ENCODE measurements at places on chromosomes 5 and 9.
A peak's percentile ranks its signal among the peaks of the same experiment; 100 is the strongest.

- DNase-seq, result no peak
These were observed 730.6 kb upstream of the ZNF608 start for GRCh38 chr5:125476901-125477585.

DNA sequence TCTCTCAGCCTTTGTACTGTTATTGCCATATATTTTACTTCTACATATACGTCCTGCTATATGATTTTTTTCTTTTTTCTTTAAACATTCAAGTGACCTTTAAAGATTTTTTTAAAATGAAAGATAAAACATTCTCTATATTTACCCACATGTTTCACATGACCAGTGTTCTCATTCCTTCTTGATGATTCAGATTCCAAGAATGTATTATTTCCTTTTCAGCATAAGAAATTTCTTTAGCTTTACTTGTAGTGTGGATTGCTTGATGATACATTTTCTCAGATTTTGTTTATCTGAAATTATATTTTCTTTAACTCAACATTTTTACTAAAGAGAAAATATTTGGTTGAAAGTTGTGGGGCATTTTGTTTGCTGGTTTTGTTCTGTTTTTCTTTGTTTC, 792.1 kb downstream of the BRINP1 start:
- no peak for DNase-seq

DNA sequence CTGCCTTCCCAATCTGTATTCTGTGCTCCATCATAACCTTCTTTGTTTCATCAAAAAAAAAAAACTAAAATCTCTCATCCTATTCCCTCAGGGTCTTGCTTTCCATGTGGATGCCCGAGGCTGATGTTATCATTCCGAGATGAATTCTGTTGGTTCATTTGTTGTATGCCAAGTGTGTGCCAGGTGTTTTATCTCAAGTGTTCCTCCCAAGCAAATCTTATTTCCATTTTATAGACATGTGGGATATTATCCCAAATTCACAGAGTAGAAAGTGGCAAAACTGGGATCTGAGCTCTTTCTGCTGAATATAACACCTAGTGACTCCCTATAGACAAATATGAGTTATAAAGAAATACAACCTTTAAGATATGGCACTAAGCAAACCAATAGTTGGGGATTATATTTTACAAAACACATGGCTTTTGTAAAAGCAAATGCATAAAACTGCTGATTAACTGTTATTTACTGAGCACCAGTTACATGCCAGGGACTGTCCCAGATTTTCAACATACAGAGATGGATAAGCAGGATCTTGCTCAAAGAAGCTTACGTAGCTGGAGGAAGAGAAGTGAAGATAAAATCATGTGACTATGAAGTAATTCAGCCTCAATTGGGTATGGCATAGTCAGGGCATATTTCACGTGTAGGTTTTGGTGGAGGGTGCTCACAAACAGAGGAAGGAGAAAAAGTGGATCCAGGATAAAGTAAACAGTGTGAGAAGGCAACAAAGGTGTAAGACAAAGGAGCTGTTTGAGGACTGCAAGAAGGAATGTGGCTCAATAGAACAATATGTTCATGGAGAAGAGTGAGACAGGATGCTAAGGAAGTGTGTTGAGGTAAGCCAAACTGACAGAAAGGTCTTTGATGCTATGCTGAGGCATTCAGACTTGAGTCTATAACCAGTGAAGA, 143.3 kb upstream of the ADAMTSL1 start:
- DNase-seq, result no peak

GRCh38 chr9:33924978-33925797, 108.2 kb downstream of the UBE2R2 start:
- peak; percentile 76 for DNase-seq

- no peak for DNase-seq
These were observed 114.8 kb downstream of the VAV2 start for GRCh38 chr9:133877327-133877726.

- no peak for DNase-seq
These were observed 3.9 kb downstream of the BNC2 start for GRCh38 chr9:16866587-16866986.

DNA sequence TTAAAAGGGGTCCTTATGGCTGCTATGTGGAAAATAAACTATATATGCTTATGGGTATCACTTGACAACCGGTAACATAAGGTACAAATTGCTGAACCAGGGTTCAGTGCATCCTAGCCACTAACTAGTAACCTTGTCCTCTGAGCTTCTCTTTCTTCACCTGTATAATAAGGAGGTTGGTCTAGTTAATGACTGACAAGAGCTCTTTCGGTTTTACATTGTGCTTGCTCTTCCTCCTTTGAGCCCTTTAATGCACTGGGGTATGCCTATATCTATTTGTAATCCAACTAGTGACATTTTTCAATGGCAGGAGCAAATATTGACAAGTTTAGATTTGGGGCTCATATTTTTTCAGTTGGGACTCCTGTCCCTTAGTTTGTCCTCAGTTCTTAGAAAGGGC, 66.1 kb downstream of the NPR3 start:
- DNase-seq, result no peak

GRCh38 chr5:7565559-7565958, 169.6 kb downstream of the ADCY2 start:
- no peak for DNase-seq

DNA sequence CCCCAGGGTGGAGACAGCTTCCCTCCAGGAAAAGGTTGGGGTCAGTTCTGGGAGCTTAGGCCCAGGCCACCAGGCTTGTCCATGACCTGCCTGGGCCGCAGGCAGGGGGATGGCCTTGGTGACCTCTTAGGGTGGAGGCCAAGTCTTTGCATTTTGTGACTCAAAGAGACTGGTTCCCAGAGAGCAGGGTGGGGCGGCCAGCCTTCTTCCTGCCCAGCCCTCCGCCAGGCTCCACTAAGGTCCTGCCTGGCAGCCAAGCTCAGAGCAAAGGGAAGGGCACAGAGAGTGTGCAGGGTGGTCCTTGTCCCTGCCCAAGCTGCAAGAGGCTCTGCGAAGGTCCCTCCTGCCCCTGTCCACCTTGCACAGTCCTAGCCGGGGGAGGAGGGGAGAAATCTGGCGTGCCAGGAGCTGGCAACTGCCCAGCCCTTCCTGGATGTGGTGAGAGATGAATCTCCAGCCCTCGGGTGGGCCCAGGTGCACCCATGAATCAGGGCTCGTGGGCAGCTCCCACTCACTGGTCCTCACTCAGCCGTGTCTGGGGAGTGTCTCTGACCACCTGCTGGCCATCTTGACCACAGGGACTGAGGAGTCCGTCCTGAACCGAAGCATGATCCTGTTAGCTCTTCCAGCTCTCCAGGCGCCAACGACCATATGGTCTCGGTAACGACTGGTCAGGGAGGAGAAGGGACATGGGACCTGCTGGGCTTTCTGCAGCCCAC, 2.3 kb upstream of the PTGDS start:
- no peak for DNase-seq

DNA sequence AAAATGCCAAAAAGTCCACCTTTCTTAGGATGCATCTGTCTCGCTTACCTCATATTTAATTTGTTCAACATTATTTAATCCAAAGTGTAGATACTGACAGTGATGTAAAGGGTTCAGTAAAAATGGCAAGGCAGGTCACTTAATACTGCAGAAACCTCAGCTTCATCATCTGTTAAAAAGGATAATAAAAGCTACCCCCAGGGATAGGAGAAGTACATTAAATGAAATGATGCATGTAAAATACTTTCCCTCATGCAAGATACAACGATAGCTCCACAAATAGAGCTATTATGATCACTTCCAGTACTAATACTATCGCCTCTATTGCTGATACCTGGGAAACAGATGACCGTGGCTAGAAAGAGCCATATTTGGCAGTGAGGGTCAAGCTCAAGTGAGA, 82.9 kb downstream of the SLC1A1 start:
- no peak for DNase-seq

- DNase-seq, result no peak
These were observed 80.4 kb downstream of the LHFPL2 start for GRCh38 chr5:78568212-78568611.

DNA sequence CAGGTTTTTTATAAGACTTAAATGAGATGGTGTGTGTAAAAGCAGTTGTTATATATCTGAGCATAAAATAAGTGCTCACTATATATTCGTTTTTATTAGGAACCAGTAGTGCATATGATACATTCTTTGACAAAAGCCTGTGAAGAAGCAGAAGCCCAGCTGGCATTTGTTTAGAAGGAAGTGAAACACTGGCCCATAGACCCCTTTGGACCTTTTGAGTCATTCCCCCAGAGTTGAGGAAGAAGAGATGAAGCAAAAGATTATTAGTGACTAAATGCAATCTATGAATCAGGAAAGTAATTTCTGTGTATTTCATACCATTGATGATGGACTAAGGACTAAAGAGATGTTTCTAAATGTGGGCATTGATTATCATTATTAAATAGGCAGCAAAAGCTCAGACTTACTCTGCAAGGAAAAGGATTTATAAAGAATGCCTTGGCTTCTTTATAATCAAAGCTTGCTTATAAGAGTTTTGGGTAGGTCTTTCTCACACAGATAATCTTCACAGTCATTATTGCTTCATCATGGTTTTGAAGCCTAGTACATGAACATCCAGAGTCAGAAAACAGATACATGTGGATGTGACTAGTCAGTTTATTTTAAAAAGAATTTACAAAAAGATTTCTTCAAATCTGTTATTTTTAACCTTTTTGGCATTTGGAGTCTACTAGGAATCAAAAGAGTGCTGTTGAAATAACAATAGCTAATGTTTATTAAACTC, 16.9 kb upstream of the FER start:
- DNase-seq, result no peak

DNA sequence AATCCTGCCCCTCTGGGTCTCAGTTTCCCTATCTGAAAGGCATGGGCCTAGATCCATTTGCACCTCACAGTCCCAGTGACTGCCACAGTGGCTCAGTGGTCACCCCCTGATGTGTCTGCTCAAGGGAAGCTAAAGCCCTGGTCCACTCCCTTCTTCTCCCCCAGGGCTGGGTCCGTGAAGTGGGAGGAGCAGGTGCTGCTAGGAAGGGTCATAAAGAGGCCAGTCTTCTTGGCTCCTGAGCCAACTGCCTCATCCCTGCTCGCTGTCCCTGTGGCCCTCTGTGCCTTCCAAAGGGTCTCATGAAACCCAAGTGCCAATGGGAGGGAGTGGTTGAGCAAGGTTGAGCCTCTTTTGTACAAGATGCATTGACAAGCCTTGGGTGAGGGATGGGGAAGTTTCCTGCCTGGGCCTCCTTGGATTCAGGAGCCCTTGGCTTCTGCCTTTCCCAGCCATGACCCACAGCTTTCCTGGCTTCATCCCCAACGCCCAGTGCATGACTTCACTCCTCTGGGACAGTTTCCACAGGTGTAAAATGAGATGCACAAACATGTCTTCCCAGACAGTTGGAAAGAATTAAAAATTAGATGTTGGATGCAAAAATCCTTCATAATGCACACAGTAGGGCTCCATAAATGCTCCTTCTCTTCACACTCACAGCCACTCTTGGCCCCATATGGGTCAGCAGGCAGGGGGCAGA, 1.6 kb upstream of the SLC6A7 start:
- DNase-seq, result no peak

- DNase-seq, result no peak
These were observed 592.9 kb upstream of the C9orf72 start for GRCh38 chr9:28166179-28166578.

DNA sequence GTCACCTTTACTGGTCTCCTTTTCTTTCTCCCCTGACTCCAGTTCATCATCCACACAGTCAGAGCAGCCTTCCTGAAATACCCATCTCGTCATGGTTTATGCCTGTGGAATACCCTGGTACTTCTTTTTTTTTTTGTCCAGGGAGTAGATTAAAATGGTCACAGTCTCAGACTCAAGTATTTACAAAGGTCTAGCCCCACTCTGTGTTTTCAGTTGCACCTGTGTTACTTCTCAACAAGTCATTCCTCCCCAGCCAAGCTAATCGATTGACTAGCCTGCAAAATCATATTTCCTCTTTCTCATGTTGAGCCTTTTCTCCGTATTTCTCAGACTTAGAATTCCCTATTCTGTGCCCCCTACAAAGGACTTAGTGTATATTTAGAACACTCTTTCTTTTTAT, 155.2 kb upstream of the KCNN2 start:
- no peak for DNase-seq
